Lung (tissue), 17 donors: ENCODE measurements at places on chromosomes 6 and 20.

DNA sequence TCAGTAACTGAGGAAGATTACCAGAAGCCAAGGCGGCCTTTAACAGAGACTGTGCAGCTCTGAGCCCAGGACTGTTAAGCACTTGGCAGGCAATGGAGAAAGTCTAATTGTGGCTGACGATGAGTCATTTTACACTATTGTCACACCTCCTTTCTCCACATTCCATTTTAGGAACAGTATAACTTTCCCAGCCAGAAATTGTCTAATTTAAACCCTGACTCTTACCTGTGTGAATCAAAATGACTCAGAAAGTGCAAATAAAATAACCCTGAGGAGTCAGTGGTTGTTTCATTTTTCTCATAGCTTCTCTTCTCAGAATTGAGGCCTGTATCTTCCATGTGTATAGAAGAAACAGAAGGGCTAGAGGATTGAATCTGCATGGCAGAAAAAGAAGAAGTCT lies 40.0 kb upstream of the OPN5 start:
- DNase-seq, result no peak

DNA sequence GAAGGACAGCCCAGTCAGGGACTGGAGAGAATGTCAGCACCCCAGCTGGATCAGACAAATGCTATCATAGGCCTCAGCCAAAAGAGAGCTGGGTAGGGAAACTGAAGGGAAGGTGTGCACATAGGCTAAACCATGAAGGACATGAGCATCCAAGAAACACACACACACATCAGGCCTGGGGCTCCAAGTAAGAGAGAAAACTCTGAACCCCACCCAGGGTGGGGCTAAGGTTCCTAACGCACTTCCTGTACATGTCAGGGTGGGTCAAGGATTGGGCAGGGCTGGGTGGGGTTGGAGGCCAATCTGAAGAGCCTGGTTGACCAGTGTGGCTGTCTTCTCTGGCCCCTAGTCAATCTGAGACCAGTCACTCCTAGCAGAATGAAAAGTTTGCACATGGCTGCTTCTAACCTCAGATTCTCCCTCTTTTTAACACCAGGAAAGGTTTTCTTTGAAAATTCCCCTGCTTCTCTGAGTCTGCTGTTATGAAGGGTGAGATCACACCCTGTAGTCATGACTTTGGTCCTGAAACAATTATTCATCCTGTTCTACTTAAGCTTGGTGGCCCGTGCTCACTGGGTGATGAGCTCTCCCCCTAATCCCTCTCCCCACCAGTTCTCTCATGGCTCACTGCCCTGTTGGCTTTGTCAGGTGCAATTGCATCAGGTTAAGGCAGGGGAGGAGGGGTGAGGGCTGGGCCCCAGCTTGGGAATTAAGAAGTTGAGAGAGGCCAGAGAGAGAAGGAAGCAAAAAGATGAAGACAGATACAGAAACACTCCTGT lies 88.4 kb downstream of the MAFB start:
- DNase-seq, result no peak

- no peak for DNase-seq
Observed at GRCh38 chr20:62993856-62994494, 12.8 kb downstream of the BHLHE23 start.

DNA sequence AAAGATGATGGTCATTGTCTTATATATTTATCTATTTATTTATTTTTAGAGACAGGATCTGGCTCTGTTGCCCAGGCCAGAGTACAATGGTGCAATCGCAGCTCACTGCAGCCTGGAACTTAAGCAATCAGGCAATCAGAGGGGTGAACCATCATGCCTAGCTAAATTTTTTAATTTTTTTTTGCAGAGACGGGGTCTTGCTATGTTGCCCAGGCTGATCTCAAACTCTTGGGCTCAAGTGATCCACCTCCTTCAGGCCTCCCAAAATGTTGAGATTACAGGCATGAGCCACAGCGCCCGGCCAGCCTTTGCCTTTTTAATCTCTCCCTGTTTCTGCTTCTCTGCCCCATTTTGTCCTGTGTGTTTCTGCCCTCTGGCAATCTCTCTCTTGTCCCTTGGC lies 102.2 kb downstream of the NCR2 start:
- no peak for DNase-seq

DNA sequence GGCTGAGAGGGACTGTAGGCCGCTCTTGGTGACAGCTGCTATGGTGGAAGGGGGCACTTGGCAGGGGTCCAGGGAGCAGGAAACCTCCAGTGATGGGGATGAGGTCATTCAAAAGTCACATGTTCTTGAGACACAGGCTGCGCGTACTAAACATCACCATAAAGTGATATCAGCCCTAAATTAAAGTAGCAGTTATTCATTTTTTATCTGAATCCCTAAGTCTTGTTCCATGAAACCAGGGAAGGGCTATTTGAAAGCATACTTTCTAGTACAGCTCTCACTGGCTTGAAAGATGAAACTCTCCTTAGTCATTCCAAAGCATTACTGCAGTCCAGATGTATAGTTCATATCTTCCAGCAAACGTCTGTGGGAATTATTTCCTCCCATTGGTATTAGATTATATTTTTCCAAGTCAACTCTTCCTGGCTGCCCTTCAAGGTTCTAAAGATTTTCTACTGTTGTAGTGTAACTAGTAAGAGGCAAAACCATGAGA lies 373.1 kb downstream of the CD109 start:
- no peak for DNase-seq

DNA sequence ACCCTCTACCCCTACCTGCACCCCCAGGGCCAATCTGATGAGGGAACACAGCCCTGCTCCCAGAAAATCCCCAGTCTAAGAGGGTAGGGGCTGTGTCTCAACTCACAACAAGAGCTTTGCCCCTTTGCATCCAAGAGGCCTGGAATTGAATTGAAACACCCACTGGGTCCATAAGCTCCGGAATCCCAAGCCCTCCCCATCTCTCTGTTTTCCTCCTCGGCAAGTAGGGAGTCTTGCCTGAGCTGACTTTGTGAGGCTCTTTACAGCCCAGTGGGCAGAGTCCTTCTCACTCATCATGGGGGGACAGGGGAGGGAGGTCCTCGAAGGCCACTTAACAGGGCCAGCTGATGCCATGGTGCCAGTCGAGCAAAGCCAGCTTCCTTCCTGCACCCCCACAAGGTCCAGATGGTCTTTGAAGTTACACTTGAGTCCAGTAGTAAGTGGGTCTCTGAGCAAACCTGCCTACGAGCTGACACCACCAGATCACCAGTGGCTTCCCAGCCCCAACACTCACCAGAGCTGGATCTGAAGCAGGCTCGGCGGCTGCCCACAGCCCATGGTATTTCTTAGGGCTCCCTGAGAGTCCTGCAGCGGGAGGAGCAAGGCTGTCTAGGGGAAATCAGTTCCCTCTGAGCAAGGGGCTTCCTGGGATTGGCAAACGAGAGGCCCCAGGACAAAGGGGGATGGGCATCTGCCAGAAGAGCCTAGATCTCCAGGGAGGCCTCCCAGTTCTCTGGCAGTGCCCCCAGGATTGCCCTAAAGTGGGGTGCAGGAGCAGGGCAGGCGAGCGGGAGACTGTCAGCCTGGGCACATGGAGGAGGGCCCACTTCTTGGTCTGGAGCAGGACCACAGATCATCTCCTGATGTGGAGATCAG lies 144.5 kb downstream of the VEGFA start:
- peak; percentile 29 for DNase-seq

DNA sequence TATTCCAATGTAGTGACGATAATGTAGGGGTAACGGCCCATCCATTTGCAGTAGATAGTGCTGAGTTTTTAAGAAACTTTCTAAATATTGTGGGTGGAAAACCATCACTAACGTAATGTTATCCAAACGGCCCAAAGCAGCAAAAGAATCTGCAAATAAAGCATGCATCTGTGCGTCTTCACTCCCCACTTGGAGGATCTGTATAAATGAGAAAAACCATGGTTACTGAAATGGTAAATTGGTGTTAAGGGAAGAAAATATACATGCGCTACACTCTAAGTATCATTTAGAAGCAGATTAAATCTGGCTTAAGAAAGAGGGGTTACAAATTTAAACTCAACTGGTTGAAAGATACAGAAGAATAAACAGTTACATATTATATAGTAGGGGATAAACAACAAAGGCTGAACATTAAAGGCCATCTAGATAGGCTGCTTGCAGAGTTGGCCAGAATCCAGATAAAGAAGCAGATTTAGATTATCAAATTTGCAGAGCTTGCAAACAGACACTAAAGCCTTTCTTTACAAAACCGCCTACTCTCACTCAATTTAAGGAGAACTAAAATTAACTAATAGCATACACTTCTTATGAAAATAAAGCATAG lies 93.3 kb downstream of the SESN1 start:
- peak; percentile 92 for DNase-seq

DNA sequence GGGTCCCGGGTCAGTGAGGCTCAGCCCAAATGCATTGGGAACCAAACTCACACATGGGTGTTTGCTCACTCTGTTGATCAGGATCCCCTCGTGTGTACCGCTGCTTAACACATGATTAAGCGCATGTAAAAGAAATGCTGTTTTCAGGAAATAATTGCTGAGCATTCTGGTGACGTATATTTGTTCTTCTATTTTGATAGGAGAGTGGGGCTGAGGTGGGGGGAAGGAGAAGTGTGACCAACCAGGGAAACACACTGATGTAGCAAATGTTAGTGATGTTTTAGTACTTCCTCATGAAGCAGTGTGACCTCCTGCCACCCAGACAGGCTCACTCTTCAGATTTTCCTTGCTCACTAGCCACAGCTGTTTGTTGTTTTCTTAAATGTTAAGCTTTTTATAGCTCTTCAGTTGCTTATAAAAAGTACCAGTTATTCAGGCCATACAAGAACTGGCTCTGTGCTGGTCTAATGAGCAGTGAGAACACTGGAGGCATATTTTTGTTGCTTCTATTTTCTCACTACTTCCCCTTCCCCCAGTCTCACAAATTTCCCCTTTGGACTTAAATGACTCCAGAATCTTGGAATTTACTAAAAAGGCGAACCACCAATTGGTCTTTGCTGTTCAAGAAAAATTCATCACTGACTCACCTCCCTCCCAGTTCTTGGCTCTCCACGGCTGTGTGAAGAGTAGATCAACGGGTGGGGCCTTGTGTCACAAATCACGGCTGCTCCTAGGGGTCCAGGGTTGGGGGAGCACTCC lies 79.2 kb upstream of the BACH2 start:
- DNase-seq, result peak; percentile 89

DNA sequence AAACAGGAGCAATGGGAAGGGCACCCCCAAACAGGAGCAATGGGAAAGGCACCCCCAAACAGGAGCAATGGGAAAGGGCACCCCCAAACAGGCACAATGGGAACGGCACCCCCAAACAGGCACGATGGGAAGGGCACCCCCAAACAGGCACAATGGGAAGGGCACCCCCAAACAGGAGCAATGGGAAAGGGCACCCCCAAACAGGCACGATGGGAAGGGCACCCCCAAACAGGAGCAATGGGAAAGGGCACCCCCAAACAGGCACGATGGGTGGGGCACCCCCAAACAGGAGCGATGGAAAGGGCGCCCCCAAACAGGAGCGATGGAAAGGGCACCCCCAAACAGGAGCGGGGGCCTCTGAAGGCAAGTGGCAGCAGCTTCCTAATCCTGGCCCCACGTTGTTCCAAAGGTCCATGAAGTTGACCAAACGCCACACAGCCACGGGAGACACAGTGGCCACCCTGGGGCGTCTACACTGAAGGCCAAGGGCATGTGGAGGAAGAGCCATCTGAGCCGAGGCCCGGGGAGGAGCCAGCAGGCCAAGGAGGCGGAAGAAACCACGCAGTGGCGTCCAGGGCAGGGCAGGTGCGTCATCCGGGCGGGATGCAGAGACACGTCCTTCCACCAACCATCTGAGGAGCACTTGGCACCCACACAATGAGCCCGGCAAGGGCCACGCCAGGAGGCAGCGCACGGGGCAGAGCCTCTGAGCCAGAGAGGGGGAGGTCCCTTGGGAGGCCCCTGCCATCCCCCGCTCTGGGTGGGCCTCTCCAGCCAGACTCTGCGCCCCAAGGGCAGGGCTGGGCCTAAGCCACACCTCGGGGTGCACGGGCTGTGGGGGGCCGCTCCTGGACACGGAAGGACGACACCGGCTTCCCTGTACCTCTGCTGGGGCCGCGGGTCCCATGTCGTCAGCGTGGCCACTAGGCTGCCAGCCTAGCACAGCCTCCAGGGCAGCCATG lies 21.5 kb upstream of the NTSR1 start:
- no peak for DNase-seq

DNA sequence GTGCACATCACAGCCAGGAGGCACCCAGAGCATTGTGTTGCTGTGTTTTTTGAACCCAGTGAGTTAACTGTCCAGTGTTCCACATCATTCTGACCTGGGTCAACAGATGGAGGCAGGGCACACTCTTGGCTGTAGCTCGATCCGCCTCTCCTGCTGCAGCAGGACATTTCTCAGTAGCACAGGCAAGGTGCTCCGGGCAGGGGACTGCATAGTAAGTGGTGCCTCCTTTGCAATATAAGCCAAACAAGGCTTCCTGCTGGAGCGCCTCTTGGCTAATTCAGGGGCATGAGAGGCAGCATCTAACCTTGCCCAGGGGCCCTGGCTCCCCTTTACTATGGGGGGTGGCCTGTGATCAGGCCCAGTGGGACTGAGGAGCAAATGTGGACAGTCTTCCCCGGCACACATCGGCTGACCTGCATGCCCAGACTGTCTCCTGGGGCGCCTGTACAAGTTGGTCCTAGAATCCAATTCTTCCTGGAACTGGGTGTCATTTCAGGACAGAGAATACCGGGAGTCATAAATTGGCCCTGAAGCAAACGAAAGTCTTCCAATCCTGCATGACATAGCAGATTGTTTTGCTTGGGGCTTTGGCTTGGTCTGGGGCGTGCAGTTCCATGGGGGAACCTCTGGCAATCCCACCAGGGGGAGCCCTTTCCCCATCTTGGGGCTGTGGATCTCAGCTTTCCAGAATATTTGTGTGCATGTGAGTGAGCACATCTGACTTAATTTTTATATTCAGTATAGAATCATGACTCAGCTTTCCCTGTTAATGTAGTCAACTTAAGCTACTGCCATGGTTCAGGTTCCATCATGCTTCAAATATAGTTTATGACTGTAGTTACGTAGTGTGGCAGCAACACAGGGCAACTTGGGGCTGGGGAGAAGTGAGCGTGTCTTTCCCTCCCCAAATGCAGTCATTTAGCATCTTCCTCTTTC lies 56.0 kb upstream of the DDR1 start:
- DNase-seq, result peak; percentile 92

GRCh38 chr20:60506061-60506460 lies 547.8 kb downstream of the CDH26 start:
- peak; percentile 64 for DNase-seq
